Fibroblast of pulmonary artery (primary cell): ENCODE measurements at places on chromosomes 4 and X.
A peak's percentile ranks its signal among the peaks of the same experiment; 100 is the strongest.

DNA sequence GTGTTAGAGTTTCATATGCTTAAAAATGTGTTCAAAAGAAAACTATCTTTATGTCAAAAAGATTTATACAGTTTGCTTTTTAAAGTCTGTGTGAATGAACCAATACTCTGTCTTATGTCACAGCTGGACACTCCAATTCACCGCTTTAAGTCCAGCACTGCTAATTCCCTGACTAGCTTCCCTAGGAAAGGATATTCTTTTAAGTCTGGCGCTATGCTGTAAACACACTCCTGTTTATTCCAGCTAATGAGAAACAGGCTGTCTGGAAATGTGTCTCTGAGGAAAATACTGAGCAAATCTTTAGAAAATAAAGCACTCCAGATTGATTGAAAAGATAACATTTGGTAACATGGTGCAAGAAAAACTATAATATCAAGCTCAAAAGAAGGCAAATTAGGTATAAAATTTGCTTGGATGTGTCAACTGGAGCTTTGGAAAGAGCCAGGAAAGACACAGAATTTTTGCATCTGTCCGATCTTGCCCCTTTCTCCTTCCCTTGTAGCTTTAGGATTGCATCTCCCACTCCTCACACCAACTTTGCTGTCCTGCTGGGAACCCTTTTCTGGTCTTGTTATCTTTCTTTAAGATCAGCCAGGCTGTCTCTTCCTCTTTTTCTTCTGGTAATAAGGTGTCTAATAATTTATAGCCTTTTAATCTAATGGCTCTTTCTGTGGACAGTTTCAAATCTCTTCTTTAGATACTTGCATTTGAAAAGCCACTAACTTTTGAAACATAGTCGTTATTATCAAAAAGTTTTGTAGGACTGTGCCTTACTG is 40.9 kb upstream of the VEGFC start:
- DNase-seq: no peak

DNA sequence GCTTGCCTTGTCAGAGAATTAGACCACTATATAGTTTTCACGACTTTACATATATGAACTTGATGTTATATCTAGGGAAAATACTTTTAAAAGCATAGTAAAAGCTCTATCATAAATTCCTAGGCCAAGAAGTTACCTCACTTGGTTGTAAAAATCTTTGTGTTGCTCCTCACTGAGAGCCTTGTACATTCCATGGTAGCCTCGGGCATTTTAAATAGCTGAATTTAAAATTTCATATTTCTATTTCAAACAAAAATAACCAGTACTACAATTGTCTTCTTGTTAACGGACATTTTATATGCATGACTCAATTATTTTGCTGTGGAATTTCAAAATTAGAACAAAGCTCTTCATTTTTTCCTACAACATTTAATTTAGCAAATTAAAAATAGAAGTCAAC is 107.6 kb downstream of the MID1 start:
- no peak for DNase-seq

DNA sequence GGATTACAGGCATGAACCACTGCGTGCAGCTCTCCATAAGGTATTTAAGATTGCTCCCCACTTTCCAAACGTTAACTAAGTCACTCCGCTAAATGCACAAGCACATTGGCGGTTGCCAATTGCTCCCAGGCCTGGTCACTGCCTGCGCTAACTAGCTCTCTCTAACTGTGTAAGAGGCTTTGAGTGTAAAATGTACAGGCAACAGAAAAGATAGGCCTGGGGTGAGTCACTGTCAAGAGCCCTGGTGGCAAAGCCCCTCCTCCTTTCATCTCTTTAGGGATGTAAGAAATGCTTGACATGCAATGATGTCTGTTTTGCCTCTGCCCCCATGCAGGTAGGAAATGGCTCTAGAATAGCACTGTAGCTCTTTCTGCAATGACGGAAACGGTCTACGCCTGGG is 329.7 kb upstream of the GATB start:
- DNase-seq: peak; percentile 55

GRCh38 chrX:107823456-107823855 is 2.2 kb upstream of the MID2 start:
- peak; percentile 89 for DNase-seq

- peak; percentile 7 for DNase-seq
Measured at GRCh38 chr4:118279920-118280432, 72.8 kb downstream of the PRSS12 start.

DNA sequence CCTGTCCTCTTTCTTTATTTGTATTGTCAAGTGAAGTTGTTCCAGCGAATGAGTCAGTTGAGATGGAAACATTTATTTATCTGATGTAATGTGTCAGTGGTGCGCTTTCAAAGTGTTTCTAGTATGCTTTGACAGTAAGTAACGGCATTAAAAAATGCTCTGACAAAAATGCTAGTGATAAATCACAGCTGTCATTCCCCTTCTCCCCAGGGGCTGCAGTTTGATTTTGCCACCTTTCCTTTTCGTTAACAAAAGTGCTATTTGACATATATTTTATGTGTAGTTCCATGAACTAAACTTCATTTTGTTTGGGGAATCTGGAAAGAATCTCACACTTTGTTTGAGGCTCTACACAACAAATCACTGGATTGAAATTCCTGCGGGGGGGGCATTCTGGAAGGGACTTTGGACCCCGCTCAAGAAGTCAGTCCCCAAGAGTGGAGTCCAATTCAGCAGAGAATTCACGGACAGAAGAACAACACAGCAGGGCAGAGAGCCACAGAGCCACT is 7.6 kb upstream of the TBC1D19 start:
- peak; percentile 68 for DNase-seq

DNA sequence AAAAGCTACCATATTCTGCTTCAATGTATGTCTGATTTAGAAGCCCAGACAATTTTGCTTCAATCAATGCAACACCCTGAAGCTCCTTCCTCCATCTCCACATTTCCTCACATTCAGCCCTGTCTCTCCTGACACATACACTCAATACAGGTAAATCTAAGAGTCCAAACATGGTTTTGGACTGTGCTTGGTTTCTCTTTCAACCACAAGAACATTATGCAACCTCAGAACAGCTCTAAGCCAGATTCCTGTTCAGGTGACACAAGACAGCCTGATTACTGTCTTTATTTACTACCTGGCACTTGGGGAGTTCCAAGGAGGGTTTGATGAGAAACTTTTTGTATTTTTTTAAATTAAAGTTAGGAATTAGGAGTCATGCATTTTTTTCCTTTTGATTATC is 307.5 kb upstream of the SLIT2 start:
- DNase-seq: no peak

GRCh38 chr4:5710961-5711478 is at the start of gene EVC:
EVC (plus strand) TSS chr4:5711201; CDS start chr4:5711381, 180 bp downstream.
- peak; percentile 79 for DNase-seq

DNA sequence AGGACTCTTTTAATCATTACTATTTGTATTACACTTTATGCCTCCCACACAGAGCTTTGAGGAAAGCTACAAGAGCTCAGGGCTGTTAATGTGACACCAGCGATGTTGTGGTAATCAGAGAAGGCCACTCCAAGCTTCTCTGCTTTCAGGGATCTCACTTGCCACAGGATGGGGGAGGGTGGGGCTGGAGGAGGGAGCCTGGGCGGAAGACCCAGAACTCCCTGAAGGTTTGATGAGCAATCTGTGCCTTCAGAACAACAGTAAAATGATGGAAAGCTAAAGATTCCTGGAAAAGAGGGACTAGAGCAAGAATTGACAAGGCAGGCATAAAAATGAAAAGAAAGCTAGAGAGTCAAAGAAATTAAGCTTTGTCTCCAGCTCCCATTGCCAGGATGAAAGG is 75.6 kb downstream of the MAML3 start:
- DNase-seq: no peak

GRCh38 chr4:143699331-143700045 is 987 bp downstream of the FREM3 start:
- no peak for DNase-seq

DNA sequence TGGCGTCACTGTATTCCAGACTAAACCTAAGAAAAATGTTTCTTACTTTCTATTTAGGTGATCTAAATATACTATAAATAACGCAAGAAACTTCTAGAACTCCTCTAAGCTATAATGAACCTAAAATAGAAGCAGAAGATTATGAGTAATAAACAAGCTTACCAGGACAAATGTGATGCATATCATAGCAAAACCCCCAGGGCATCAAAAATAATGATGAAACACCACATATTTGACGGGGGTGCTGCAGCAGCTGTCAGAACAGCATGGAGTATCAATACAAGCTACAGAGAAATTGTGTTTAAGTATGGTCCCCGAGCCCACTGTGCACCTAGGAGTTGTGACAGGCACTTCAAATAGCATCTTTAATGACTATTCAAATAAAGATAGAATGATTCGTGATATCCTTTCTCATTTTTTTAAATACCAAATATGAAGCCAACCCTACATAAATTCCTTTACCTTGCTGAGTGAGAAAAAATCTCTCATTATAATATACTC is 337.3 kb downstream of the CENPC start:
- no peak for DNase-seq

DNA sequence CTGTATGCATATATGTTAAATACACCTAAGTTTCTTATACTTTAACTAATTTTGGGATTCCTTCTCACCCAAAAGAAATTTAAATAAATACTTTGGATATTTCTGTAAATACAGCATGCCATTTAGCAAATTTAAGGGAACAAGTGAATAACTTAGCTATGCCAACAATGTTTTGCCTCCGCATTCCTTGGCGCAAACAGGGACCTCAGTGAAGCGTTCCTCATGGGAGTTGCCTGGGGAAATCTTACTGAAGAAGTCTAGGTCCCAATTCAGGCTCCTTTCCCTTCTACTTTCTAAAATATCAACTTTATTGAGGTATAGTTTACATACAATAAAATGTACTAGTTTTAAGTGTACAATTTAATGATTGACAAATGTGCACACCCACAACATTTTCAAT is 25.0 kb downstream of the COL4A5 start:
- DNase-seq: peak; percentile 38

- DNase-seq: no peak
Measured at GRCh38 chr4:34566091-34566490, 1678.2 kb downstream of the ARAP2 start.

DNA sequence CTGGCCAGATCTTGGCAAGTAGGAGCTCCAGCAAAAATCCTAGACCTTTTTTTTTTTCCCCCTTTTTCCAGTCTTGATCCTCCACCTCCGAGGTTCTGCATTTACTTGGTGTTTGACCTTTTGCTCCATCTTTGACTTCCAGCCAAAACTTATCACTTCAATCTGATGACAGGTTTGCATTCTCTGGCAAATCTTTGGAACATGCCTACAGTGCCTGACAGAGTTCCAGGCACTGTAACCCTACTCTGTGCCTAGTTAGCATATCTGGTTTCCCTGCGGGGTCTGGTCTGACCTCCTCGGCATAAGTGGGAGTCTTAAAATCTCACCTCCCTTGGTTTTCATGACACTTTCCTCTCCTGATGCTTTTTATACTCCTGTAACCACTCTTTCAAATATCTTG is 39.4 kb upstream of the NR3C2 start:
- DNase-seq: no peak

- DNase-seq: no peak
Measured at GRCh38 chrX:38500866-38501265, 60.5 kb upstream of the TSPAN7 start.

DNA sequence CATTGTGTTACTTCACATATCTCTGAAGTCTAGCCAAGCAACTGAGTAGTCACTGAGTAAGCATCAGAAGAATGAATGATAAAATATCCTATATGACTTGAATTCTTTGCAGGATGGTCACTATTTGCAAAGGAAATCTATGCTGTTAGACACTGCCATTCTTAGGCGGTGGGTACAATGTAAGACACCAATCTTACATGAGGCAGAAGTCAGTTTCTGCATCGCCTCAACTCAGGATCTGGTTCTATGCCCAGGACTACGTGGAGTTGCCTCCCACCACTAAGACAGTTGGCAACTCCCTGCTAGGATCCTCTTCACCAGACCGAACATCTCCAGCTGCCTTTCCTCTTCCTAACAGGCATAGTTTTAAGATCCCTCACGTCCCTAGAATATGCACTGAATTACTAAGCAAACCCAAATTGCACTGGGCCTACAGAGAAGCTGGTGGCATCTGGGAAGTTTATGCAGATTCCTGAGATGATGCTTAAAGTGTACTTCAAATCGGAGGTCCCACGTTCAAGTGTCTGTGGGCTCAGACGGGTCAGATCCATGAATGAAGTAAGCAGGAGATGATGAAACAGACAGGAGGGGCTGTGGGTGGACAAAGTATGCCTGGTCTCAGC is 45.6 kb downstream of the SEL1L3 start:
- peak; percentile 79 for DNase-seq

GRCh38 chr4:94350095-94350494 is 7.5 kb upstream of the HPGDS start:
- no peak for DNase-seq

DNA sequence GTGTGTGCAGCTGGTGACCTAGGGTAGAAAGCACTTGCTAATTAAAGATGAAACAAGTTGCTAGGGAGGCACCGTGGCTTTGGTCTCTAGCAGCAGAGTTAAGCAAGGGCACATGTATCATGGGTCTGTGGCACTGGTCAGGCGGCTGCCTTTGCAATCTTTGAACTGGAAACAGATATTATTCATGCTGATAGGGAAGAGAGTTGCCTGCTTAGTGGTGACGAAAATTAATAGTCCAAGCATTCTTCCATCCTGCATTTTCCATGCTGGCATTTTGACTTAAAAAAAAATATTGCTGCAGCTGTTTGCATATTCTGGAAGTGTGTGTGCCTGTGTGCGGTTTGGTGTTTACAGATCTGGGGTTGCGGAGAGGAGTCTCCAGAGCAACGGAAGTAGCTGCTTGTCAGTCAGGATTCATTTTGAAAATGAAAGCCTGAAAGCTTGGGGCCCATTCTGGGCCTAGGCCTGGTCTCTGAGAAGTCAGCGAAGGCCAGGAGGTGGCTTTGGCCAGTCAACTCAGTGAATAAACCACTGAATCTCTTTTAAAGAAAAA is 2.3 kb upstream of the SOWAHD start:
- no peak for DNase-seq

DNA sequence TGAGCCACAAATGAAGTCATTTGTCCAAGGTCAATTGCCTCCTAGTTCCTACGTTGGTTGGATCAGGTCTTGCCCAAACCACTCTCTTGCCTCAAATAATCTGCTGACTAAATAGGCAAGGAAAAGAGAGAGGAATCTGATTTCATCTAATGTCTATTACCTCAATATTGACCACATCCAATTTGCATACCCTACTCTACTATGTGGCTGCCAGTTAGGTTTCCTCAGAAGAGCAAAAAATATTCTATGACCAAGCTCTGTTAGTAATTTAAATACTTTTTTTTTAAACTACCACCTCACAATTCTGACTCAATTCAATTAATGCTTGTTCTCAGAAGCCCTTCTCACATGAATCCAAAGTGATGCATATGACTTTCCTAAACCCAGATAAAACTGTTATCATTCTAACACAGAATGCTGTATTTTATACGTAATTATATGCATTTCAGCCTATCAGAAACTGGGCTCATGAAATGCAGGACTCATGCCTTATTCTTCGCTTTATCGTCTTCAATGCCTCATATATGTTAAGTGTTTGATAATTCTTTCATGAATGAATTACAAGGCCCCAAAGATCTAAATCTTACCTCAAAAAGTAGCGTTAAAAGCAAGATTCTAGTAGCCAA is 98.6 kb downstream of the HUWE1 start:
- DNase-seq: no peak

GRCh38 chr4:153273751-153274150 is 69.5 kb downstream of the TRIM2 start:
- DNase-seq: no peak
